SW480 (cell line): ENCODE measurements at places on chromosomes 4 and X.

DNA sequence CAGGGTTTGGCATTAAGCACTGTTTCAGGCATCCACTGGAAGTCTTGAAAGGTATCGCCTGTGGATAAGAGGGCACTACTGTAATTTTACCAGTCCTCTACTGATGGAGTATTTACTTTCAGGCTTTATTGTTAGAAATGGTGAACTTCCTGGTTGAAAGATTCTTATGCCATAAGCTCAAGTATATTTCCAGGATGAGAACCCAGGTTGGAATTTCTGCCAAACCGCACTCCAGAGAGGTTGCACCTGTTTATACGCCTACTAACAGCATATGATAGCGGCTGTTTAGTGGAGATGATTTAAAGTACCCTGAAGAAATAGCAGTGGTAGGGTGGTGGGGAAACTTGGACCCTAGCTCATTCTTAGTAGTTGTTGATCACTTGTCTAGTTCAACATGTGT, 9.9 kb downstream of the FNIP2 start:
- DNase-seq = no peak

- DNase-seq = no peak
These were observed 93.6 kb downstream of the HHIP start for GRCh38 chr4:144739511-144740033.

DNA sequence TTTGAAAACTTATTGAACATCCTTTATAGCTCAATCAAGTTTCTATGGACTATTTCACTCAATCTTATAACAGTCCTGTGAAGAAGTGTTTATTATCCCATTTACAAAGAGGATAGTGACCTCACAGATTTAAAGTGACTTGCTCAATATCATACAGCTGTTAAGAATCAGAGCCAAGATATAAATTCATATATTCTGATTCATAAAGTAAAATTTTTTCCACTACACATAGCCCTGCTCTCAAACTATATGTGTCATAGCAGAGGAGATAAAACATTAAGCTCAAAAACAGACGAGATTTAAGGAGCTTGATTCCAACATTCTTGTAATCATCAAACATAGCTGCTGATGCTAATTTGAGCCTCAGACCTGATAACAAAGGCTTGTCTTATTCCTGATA, 226.8 kb downstream of the CAMK2D start:
- DNase-seq = no peak

- no peak for DNase-seq
These were observed 4.2 kb upstream of the TMEM154 start for GRCh38 chr4:152684007-152684406.

DNA sequence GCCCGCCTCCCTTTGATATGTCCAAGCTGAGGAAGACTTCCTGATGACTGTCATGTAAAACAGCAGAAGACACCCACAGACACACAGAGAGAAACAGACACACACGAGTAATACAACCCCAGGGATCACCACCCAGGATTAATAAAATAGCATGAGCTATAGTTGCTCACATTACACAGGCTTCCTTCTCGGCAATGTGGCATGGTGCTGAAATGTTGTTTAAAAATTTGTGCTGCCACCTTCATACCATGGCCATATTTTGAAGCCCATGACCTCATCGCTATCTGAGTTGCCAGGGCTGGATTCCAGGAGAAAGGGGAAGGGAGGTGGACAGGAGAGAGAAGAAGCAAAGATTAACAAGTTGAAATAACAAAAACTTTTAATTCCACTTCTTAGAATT, 111.7 kb downstream of the SYNPO2 start:
- no peak for DNase-seq

DNA sequence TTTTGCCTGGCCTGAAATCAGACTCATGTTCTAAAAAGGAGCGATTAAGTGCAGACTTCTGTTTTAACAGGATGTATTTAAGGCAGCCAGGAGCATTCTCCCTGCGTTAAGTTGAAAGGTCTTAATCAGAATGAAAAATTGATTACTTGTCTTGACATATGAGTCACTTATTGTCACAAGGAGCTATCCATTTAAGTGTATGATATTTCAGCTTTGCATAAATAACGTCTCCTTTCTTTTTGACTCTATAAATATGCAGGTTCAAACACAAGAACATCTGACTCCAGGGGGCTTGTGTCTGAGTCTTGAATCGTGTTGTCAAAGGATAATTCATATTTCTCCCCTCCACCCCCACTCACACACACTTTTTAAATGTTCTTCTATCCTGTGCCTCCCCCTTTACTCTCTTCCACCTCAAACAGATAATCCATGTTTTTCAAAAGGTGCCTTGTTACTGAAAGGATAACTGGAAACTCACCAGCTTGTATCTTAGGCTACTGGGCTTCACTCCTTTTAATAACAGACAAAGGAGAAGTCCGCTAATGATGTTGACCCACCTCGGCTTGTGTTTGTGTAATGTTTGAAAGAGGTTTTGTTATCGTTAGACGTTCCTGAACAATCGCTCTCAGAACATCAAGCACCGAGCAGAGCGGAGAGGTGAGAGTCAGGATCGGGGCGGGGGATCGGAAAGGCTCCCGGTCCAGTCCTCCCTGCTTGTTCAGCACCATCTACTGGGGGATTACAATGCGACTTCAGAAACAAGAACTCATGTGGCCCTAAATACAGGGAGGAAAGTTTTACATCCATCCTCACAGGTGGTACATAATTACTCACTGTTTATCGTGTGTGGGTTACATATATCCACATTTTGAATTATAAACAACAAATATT, 107.5 kb upstream of the RPL34 start:
- peak; percentile 80 for DNase-seq

- no peak for DNase-seq
These were observed 24.9 kb downstream of the WDR1 start for GRCh38 chr4:10091531-10092181.

DNA sequence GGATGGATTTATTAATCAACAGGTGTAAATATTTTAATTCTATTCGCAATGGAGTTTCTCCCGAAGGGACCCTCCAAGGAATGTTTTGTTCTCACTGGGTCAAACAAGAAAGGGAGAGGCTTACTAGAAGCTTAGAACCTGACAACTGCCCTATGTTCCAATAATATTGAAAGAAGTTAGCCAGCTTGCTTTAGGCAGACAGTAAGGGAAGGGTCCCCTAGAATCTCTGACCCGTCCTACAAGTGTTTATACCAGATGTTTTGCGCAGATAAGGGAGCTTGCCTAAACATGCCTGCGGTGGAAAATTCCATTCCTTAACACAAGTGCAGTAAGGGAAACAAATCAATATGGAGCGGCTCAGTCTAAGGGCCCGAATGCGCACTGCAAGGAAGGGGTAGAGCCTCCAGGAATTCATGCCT, 17.7 kb downstream of the IL21 start:
- DNase-seq = no peak

DNA sequence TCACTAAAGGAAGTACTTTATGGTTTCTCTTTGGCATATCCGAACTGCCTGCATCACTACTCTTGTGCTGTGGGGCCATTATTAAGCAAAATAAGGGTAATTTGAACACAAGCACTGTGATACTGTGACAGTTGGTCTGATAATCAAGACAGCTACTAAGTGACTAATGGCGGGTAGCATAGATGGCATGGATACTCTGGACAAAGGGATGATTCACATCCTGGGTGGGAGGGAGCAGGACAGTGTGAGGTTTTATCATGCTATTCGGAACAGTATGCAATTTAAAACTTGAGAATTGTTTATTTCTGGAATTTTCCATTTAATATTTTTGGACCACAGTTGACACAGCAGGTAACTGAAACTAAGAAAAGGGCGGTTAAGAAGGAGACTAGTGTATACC, 52.6 kb upstream of the CITED1 start:
- peak; percentile 28 for DNase-seq

DNA sequence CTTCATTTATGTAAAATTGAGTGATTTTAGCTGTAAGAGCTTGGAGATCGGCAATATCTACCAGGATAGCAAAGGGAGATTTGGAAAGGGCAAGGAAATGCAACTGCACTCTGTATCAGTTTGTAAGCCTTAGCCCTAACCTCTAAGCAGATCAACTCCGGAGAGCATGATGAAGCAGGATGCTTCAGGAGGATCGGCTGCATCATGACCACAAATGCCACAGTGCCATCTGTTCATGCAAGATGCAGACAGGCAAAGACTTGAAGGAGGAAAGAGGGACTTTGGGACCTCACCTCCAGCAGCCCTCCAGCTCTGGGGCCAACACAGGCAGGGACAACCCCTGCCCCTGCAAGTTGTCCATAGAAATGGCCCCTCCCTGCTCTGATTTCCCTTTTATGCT, 377.6 kb upstream of the GATB start:
- no peak for DNase-seq

DNA sequence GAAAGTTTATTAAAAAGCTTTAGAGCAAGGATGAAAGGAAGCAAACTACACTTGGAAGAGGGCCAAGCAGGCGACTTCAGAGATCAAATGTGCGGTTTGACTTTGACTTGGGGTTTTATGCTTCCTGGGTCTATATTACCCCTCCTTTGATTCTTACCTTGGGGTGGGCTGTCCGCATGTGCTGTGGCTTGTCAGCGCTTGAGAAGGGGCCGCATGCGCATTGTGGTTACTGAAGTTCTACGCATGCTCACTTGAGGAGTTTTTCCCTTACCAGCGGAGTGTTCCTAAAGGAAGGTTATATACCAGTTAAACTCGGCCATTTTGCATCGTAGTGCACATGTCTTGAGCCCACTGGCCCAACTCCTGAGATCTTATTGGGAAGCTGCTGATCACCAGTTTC, 9.9 kb downstream of the ZNF157 start:
- peak; percentile 78 for DNase-seq

GRCh38 chrX:13764765-13765164, 30.2 kb downstream of the OFD1 start:
- no peak for DNase-seq

DNA sequence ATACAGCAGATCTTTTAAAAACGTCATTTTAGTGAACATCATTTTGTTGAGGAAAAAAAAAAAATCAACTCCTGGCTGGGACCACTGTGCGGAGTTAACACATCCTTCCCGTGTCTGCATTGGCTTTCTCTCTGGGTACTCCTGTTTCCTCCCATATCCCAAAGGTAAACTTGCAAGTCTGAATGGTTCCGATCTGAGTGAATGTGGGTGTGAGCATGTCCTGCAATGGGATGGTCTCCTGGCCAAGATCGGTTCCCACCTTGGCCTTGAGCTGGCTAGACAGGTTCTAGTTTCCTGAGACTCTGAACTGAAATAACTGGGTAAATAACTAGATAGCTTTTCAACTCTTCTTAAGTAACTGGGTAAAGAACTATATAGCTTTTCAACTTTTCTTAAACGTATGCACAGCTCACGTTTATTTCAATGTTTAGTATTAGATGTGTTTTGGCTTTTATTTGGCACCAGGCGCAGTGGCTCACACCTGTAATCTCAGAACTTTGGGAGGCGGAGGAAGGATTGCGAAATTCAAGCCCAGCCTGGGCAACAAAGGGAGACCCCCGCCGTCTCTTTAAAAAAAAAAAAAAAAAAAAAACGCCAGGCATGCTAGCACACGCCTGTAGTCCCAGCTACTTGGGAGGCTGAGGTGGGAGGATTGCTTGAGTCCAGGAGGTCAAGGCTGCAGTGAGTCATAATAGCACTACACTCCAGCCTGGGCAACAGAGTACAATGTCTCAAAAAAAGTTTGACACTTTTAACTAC, 14.0 kb downstream of the RBMX start:
- no peak for DNase-seq

- no peak for DNase-seq
These were observed 74.8 kb upstream of the BCOR start for GRCh38 chrX:40172401-40173142.

DNA sequence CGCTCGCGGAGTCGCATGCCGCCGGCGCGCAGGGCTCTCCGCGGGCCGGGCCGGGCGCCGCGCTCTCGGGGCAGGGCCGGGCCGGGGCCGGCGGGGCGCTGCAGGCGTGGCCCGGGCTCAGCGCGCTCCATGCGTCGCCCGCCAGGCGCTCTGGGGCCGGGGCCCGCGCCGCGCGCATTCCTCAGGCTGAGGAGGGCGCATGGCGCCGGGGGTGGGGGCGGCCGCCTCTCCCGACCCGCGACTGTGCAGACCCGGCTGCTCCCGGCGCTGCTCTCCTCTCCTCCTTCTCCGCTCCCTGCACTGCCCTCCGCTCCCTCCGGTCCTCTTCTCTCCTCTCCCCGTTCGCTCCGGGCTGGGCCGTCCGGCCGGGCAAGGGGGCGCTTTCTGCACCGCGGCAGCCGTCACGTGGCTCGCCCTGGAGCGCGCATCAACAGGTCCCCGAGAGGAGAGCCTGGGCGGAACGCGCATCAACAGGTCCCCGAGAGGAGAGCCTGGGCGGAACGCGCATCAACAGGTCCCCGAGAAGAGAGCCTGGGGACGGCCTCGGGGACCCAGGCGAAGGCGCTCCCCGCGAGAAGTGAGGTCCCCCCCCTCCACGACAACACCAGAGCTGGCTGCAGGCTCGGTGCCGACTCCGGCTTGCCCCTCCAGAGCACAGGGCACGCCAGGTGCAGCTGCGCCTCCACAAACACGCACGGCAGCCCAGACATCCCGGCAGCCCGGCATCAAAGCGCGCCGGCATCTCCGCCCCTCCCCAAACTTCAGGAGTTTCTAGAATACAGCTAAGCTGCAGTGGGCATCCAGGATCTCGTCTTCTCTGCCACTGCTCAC, 12.9 kb downstream of the PPP2R3B start:
- peak; percentile 55 for DNase-seq

DNA sequence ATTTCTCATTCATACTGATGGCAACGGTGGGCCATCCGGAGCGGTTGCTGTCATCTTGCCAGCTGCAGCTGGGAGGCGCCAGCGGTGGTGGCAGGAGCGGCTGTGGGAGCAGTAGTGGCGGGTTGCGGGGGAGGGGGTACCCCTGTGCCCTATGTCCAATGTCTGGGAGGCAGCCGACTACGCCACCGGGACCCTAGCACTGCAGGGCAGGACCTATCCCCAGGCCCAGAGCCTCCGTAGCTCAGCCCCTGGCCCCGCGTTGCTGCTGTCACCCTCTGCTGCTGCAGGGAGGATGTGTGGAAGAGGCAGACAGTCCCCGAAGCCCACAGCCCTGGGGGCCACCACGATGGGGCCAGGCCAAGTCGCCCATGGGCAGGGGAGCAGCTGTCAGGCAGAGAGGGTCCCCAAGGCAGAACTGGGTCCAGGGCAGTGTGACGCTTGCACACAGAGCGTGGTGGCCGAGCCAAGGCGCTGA, 10.0 kb upstream of the SPP1 start:
- no peak for DNase-seq

DNA sequence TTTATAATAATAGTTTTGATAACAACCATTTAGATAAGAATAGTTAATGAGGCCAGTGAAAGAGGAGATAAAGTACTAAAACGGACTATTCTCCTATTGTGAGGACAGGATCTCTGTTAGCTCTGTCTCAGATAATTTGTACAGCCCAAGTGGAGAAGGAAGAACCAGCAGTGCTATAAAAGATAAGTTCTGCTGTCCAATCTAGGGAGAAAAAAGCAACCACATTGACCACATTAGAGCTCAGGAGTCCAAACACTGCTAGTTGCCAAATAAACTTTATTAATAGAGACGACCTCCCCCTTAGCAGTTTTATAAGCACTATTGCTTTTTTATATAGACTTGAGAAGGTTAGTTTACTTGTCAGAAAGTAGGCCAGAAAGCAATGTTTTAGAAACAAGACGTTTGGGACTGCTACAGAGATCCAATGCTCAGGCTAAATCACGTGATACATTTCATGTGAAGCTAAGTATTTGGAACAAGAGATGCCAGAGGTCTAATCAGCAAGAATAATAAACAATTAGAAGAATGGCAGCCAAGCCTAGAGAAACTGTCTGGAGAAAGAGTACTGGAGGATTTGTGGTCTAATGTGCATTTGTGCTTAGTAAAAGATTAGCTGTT, 15.9 kb downstream of the IL15 start:
- no peak for DNase-seq

- peak; percentile 76 for DNase-seq
These were observed 58.7 kb upstream of the KDR start for GRCh38 chr4:55183926-55184599.

- DNase-seq = peak; percentile 14
These were observed 291.7 kb downstream of the KCNIP4 start for GRCh38 chr4:21656832-21657231.

- no peak for DNase-seq
These were observed 1239.4 kb downstream of the TECRL start for GRCh38 chr4:63169836-63170235.
